A673 (cell line): ENCODE measurements at places on chromosomes 16 and 17.

DNA sequence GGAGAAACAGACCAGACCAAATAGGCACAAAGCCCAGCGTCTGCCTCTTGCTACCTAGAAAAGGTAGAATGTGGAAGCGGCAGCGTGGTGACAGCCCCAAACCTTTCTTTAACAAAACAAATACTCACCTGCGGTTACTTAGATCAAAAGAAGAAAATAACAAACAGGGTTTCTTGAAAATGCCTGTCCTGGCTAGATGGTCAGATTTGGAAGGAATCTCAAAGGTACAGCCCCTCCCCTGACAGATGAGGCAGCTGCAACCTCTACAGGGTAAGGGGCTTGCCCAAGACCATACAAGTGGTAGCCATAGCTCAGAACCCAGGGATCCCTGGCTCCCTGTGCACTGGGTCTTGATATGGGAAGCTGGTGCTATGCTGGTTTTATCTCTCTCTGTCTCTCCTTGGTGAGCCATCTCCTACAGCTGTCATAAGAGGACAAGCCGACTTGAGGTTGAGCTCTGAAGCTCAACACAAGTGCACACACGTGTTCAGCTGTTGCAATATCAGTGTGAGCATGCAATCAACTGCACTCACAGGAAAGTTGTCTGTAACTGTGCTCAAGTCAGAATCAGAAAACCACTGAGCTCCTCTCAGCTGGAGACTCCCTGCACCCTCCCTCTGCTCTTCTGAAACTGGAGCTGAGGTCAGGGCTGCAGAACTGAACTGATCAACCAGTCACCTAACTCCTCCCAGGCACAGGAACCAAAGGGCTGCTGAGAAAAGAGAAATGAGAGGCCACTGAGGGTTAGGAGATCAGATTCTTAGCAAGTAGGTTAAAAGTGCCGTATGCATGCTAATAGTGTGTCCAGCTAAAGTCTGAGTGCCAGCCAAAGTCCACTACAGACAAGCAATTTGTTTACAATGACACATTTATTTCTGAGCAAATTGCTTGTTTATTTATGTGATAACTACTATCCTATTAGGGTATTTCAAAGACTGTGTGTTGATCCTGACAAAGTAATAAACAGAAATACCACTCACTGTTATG, 6.1 kb upstream of the RNF157 start:
- no peak for DNase-seq

DNA sequence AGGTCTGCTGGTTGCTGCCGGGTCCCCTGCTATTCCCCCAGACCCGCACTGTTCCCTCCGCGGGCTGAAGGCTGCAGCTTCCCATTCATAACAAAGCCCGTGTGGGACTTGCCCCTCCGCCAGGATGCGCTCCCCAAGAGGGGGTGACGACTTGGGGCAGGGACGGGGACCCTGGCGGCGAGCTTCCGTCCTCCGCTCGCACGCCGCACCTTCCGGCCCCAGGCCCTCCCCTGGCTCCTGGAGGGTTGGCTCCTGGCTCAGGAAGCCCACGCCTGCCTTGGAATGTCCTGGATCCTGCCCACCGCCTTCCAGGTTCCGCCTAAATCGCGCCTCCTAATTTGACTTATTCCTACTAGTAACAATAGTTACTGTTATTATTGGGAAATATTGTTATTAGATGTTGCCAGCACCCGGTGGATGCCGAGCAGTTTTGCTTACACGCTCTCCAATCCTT, 1.1 kb upstream of the TFAP4 start:
- peak; percentile 76 for DNase-seq

DNA sequence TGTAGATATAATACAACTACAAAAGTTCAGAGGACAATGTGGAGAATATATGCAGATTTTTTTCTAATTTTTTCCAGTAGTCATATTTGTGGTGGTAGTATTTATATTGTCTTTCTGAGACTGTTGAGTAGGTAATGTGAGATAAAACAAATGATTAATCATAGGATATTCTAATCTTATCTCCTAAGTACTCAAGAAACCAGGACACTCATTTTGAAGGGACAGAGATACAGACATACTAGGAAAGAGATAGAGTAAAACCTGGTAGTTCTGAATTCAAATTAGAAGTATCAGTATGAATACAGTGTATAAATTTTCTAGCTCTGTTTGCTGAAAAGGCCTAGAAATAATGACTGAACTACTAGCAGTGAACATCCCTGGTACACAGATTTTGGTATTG, 141.7 kb upstream of the ASIC2 start:
- DNase-seq: no peak

DNA sequence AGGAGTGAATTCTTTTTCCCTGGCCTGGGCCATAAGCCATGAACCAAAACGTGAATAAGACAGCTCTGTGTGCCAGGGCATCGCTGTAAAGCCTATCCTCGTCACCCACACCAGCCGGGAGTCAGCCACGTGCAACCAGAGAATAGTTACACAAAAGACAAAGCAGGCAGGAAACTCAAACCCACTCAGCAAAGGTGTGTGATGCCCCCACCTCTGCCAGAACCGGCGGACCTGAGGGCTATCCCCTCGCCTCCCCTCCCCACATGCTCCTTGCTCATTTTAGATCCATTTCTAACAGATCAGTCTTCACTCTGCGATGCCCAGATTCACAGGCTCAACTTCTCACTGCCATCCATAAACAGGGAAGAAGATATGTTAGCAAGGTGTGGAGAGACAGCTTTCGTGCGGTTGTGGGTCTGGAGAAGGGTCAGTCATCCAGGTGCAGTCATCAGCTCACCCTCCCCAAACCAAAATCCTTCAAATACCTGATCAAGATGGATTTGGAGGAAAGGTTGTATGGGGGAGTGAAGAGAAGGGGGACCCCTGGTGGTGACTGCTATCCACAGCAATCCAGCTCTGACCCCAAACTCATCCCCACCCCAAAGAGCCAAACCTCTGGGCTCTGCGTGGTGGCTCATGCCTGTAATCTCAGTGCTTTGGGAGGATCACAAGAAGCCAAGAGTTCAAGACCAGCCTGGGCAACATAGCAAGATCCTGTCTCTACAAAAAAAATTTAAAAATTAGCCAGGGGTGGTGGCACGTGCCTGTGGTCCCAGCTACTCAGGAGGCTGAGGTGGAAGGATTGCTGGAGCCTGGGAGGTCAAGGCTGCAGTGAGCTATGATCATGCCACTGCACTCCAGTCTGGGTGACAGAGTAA, 219.2 kb downstream of the C16orf78 start:
- peak; percentile 52 for DNase-seq

DNA sequence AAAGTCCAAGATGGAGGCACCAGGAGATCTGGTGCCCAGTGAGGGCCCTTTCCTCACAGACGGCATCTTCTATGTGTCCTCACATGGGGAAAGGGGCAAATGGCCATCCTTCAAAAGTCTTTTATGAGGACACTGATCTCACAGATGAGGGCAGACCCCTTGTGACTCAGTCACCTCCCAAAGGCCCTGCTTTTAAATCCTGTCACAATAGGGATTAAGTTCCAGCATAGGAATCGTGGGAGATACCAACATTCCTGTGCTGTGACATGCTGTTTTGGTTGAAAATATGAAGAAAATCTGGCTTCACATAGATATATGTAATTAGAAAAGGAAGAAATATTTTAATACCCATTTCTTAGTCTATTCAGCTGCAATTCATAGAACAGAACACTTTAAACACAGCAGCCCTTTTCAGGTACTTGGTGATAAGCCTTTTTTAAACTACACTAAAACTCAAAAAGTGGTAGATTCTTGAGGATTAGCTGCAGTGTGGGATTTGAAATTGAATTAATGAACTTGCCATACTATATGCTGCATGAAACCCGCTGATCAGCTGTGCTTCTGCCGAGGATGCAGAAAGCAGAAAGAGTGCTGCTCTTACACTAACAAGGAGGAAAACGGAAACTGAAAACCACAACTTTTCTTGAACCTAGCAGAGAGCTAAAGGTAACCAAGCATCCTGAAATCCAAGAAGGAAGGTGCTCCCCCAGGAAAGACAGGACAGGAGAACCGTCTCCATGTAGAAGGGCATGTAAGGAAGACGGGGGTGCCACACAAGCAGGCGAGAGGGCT, 32.7 kb downstream of the VPS53 start:
- peak; percentile 52 for DNase-seq

DNA sequence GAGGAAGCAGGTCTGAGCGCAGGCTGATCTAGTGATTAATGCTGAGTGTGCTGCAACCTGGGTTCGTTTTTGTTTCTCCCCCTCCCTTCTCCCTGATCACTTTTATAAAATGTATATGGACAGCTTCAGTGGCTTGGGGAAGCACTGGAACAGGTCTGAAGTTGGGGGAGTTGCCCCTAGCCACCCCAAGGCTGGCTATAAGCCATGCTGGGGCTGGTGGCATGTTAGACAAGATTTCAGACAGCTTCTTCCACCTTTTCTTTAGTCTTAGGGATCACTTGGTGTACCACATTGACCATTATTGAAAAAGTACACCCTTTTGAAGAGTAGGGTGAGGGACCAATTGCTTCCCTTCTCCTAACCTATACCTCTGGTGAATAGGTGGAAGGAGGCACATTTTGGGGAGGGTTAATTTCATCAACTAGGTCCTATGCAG, 3.8 kb upstream of the VAC14 start:
- no peak for DNase-seq

DNA sequence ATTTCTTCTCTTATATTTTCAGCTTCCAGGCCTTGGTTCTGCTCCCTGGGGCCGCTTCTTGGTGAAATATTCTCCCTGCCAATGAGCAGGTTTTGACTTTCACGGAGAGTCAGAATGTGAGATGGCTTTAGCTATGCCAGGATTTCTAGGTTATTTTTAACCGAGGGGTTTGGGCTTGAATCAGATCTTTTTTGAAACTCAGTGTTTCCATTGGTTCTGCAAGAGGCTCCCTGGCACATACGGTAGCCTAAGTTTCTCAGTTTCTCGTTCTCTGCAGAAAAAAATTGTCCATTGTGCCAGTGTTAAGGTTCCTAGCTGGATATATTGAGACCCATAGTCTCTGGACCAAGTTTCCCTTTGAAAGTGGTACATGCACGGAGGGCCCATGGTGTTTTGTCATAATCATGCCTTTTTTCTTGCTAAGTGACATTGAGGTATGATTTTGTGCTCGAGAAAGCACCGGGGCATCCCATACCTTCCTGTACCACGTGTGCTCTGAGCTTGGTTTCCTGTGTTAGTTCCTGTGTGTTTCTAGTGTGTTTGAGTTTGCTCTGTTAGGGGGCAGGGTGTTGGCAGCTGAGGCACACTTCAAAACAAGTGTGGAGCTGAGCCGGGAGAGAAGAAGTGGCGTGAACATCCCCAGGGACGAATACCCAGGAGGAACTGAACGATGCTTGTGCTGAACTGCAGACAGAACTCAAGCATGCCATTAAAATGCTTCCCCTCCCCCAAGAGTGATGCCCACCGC, 127.2 kb downstream of the HS3ST3B1 start:
- DNase-seq: no peak

GRCh38 chr16:80899809-80900592, 95.6 kb upstream of the CDYL2 start:
- DNase-seq: peak; percentile 24

DNA sequence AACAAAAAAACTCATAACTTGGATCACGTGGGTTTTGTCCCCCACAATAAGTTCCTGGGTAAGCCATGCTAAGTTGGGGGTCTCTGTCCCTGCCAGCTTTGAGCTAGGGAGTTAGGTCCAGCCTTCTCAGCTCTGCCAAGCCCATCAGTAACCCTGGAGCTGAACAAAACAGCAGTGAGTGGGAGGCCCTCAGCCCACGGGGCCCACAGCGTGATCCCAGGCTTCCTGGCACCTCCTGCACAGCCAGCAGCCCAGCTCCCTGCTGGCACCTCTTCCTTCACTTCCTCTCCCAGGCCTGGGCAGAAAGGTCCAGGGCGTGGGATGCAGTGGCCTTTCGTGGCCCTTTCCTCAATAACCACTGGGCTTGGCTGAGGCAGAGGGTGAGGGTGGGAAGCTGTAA, 35.5 kb upstream of the CDC42EP4 start:
- peak; percentile 61 for DNase-seq
